ENCODE measurements at places on chromosomes 6 and 20.

DNA sequence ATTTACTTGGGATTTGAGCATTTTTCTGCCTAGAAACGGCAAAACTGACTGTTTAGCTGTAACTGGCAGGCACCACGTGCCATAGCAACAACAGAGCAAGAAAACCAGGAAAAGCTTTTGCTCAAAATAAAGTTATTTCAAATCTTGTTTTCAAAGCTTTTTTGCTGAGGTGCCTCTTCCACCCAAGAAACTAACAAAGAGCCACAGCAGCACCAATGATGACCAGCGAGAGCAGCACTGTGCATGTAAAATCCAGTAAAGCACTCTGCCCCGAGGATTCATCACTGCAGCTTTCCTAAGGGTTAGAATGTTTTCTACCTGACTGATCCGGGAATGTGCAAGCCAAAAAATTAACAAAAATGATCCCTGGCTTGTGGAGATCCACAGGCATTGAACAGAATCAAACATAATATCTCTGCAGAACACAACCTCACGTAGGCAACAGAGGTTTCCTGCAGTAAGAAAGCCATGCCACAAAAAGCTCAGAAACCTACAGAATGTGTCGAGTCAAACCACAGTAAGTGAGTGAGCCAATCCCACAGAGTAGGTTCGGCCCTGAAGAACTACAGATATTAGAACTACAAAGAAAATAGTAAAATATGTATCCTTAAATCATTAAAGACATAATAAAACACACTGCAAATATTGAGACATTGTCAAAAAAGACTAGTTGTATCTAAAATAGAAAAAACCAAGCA is 7.4 kb upstream of the ULBP3 start:
- DNase-seq, result no peak

DNA sequence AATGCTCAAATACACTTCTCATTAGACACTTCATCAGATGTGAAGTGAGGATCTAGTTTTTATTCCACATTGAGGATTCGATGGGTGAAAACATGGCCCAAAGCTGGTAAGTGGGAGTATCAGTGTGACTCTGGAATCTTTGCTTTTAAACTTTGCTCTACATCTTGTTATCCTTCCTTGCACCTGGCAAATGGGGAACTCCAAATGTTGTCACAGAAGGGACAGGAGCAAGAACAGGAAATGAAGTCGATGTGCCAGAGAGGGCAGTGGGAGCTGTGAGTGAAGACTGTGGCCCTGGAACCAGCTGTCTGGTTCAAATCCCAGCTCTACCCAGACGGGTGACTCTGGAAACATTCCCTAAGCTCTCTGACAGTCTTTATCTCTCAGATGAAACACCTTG is 86.7 kb upstream of the AGPAT4 start:
- peak; percentile 40 for DNase-seq

GRCh38 chr6:167485186-167485978 is 160.5 kb downstream of the TTLL2 start:
- DNase-seq, result peak; percentile 8

GRCh38 chr6:2852514-2852855 is 10.8 kb upstream of the SERPINB1 start:
- DNase-seq, result no peak

DNA sequence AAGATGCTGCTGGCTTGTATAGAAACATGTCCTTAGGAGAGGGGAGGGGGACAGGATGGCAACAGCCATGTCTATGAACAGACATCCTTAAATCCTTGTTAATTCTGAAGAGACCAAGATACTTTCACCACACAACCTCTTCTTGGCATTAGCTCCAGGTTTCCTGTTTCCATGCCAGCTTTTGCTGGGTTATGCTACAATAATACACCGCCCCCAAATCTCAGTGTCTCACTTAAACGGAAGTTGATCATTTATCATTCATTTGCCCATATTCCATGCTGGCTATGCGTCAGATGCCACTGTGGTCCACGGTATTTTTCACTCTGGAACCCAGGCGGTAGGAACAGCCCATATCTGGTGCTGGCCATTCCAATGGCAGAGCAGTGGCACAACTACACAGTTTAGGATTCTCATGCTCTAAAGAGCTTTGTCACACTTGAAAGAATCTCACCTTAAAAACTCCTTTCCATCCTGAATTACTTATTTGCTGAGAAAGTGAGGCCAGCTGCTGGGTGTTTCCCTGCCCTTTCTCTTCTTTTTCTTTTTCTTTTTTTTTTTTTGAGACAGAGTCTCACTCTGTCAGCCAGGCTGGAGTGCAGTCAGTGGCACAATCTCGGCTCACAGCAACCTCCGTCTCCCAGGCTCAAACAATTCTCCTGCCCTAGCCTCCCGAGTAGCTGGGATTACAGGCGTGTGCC is 3.7 kb upstream of the RNASET2 start:
- no peak for DNase-seq

GRCh38 chr20:34979366-34980153 is 23.9 kb downstream of the MYH7B start:
- DNase-seq, result no peak

DNA sequence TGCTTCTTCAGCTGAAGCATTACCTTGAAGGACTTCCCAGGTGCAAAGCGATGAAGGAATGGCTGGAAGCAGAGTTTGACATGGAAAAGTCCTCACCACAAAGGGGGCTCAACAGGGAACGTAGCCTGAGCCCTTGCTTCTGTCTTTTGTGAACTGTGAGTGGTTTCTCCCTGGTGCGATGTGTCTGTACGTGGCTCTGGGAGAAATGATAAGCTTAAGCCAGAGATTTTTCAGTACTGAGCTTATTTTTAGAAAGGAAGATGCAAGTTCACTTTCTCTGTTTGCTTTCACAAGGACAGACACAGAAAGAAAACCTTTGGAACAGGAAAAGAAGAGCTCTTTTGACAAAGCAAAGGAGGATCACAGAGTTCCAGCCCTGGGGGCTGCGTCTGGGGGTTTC is 79.4 kb downstream of the DACT2 start:
- peak; percentile 2 for DNase-seq

DNA sequence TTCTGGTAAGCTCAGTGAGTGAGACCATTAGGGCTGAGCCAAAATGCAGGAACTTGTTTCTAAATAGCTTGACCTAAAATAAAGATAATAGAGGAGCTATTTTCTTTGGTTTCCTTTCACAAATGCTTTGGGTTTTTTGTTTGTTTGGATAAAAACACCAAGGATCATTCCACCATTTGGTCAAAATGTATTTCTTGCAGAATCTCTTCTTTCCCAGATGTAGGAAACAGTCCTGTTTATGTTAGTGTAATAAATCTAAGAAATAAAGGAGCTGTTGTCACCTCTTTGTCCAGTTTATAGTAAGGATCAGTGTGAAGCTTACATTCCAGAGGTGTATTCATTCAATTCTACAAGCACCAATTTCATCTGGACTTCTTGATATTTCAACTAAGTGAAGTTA is 297.8 kb downstream of the GJA1 start:
- no peak for DNase-seq

GRCh38 chr6:39309942-39310531 is 4.2 kb downstream of the KCNK17 start:
- DNase-seq, result peak; percentile 85
